Kidney (tissue), 22 donors: ENCODE measurements at places on chromosomes 2 and 18. TPM values are rescaled to one million over a fixed set of nuclear protein-coding genes. Genes with fewer than 3 reads are reported as not detected.

DNA sequence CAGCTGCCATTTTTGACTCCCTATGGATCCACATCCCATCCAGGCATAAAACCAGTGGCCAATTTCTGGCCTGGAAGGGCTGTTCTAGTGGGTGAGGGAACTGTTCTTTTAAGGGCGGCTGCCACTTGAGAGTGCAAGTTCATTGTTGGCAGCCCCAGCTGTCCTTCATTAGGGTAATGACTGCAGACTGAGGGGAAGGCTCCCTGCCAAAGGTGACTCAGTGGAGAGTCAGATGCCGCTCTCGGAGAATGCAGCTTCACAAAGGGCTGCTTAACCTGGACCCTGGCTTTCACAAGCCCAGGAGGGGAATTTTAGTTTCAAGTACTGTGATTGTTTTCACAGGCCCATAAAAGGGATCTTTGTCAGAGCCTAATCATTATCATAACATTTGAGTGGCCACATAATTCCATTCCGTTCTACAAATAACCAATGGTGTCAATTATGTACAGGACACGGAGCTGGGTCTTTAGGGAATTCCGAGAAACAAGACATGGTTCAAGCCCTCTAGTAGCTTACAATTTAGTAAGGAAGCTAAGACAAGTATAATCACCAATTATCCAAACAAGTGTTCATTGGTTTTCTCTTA, 235.7 kb downstream of the CDCA7 start:
- no peak for DNase-seq

GRCh38 chr2:200399636-200400035, 93.1 kb downstream of the SPATS2L start:
- DNase-seq, result no peak

DNA sequence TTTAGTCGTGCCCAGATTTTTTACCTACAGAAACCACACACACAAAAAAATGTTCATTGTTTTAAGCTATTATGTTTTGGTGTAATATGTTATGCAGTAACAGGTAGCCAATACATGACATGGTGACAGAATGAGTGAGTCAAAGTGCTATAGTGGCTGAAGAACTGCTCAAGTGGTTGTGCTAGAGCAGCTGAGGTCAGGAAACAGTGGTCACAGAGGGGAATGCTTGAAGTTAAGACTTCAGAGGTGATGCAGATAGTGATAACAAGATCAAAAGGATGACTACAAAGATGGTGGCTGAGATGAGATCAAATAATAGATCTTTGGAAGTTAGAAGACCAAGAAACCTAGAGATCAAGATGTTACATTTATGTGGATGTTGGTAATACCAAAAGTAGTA, 174.3 kb downstream of the KCNE4 start:
- no peak for DNase-seq

GRCh38 chr18:41126541-41127235, 828.3 kb upstream of the PIK3C3 start:
- no peak for DNase-seq

DNA sequence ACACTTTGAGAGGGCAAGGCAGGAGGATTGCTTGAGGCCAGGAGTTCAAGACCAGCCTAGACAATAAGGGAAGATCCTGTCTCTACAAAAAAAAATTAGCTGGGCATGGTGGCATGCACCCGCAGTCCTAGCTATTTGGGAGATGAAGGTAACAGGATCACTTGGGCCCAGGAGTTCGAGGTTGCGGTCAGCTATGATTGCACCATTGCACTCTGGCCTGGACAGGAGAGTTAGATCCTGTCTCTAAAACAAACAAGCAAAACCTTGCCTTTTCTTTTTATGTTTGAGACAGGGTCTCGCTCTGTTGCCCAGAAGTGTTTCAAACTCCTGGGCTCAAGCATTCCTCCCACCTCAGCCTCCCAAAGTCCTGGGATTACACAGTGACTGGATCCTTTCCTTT, 14.5 kb upstream of the THADA start:
- no peak for DNase-seq

- DNase-seq, result no peak
These were observed 87.0 kb downstream of the CERS6 start for GRCh38 chr2:168543037-168543436.

- DNase-seq, result no peak
These were observed 272.7 kb upstream of the DOK6 start for GRCh38 chr18:69127873-69128500.

DNA sequence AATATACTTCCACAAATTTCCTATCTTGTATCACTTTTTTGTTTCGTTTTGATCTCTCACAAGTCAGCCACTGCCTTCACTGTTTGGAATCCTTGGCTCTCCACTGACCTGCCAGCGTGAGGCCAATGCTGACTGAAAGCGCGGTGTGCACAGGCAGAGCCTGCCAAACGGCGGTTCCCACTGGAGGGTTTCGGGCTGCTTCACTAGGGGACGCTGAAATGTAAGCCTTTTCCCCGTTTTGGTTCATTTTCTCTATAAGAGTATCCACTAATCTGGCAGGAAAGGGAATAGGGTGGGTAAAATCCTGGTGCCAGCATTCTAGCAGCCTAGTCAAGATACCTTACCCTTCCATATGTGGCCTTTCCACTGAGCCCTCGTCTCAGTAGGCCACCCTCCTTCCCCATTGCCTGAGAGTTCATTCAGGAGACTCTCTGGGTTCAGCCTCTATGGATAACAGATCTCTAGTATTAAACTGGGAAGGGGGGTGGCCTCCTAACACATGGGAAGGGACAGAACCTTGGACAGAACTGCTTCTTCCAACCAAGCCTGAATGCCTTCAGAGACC, 91.5 kb downstream of the DYM start:
- DNase-seq, result peak; percentile 12

- DNase-seq, result no peak
These were observed 120.5 kb upstream of the CXCR4 start for GRCh38 chr2:136238286-136239078.

DNA sequence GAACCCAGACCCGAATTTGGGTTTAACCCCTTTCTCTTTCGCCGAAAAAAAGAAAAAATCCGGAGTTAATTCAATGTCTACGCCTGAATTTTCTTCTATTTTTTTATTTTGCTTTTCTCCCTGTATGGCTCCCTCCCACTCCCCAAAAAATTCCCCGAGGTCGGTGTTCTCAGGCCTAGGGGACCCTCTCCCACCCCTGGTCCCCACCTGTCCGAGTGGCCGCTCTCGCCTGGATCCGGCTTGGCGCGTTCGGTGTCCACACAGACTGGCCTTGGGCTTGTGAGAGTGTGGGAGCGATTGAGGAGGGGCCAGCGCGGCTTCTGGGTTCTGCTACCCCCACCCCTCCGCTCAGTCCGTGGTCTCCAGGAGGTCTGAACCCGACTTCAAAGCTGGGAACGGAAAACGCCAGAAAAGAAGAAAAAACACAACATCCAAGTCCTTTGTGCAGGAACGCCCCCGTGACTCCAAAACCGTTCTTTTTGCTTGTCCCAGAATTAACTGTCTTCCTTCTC, 5.7 kb upstream of the EN1 start:
- DNase-seq, result no peak

DNA sequence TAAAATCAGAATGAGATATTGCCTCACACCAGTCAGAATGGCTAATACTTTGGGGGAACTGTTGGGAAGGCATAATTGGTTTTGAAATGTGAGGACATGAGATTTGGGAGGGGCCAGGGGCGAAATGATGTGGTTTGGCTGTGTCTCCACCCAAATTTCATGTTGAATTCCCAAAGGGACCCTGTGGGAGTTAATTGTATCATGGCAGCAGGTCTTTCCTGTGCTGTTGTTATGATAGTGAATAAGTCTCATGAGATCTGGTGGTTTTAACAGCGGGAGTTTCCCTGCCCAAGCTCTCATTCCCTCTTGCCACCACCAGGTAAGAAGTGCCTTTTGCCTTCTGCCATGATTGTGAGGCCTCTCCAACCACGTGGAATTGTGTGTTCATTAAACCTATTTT, 59.6 kb downstream of the CSRNP3 start:
- no peak for DNase-seq

- no peak for DNase-seq
These were observed 73.9 kb upstream of the SIX2 start for GRCh38 chr2:45083175-45083574.

- no peak for DNase-seq
These were observed 213.2 kb downstream of the KCNJ3 start for GRCh38 chr2:154911729-154912128.

GRCh38 chr2:58900246-58901027, 659.3 kb upstream of the FANCL start:
- no peak for DNase-seq

The ABCG8 gene
- polyA plus RNA-seq, result 0.09 TPM

The RAX gene
- not detected for polyA plus RNA-seq
